NCI-H345 (cell line): ENCODE measurements at places on chromosomes 2 and 18.

- no peak for DNase-seq
Measured at GRCh38 chr2:114424699-114425098, 17.7 kb upstream of the DPP10 start.

DNA sequence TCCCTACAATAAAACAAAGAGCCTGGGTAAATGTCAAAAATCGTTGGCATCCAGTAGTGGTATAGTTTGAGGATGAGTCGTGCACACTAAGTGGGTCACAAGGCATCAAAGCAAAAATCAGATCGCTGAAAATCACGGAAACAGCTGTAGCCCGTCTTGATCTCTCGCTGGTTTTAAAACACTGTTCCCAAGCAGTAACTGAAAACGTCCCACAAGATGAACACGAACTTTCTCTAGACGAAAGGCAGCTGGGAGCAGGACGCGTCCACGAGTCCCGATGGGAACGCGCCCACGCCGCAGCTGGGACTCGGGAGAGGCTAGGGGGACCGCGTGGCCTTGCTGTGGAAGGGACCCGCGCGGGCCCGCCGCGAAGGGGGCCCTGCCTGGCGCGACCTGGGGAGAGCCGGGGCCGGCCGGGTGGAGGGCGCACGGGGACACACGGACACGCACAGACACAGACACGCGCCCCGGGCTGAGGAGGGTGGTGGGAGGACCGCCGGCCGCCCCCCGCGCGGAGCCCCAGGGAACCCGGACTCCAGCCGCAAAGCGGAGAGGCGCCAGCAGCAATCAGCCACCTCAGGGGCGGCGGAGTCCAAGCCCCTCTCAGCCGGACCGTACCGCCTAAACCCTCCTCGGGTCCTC is 651 bp downstream of the STK17B start:
- DNase-seq, result peak; percentile 29

DNA sequence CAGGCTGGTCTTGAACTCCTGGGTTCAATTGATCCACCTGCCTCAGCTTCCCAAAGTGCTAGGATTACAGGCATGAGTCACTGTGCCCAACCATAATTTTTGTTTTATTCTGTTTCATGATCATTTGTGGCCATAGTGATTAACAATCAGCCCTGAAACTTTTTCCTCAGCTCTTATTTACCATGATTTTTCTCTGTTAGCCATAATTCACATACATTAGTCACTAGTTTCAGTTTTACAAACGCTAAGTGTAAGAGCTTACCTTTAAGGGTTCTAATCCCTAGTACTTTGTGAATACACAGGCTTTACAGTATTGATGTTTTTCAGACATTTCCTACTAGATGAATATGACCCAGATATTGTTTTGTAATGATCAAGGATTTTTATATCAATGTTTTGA is 216.1 kb downstream of the DPP4 start:
- DNase-seq, result no peak

- DNase-seq, result no peak
Measured at GRCh38 chr2:227344231-227344630, 19.2 kb downstream of the MFF start.

DNA sequence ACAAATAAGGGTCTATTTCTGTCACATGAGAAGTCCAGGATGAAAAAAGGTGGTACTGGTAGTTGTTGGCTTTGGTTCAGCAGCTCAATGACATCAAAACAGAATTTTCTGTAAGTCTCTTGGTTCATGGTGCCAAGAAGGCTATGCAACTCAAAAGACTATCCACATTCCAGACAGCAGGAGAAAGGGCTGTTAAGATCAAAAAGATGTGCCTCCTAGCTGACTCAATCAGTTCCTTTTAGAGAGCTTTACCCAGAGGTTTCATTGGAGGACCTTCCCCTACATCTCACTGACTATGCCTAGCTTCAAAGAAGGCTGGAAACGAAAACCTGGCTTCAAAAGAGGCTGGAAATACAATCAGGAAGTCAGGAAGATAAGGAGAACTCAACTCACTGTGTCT is 98.0 kb downstream of the DYM start:
- DNase-seq, result no peak

DNA sequence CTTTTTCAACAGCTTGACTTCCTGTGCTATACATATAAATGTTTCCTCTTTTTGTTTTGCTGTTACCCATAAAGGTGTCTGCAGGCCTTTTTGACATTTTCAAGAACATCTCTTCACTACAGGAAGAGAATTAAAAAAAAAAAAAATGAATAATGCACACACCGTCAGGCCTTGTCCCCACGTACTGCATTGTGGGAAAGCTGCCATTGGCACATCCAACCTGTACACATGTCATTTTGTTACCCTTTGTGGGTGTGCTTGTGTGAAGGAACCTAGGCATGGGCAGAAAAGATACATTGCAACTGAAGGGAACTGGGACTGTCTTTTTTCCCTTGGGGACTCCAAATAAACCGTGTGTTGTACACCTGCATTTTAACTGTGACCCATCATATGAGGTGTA is 16.8 kb upstream of the TMEM37 start:
- DNase-seq, result no peak

DNA sequence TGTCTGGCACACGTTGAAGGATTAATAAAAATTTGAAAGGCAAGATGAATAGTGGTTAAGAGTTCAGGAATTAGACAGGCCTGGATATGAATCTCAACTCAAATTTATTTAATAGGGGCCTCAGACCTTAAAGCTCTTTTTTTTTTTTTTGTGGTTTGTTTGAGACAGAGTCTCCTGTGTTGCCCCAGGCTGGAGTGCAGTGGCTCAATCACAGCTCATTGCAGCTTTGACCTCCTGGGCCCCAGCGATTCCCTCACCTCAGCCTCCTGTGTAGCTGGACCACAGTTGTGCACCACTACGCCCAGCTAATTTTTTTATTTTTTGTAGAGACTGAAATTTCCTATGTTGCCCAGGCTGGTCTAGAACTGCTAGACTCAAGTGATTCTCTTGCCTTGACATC is 3.0 kb downstream of the ZRANB3 start:
- DNase-seq, result no peak

GRCh38 chr18:58239879-58240278 is 195.9 kb downstream of the NEDD4L start:
- DNase-seq, result no peak

DNA sequence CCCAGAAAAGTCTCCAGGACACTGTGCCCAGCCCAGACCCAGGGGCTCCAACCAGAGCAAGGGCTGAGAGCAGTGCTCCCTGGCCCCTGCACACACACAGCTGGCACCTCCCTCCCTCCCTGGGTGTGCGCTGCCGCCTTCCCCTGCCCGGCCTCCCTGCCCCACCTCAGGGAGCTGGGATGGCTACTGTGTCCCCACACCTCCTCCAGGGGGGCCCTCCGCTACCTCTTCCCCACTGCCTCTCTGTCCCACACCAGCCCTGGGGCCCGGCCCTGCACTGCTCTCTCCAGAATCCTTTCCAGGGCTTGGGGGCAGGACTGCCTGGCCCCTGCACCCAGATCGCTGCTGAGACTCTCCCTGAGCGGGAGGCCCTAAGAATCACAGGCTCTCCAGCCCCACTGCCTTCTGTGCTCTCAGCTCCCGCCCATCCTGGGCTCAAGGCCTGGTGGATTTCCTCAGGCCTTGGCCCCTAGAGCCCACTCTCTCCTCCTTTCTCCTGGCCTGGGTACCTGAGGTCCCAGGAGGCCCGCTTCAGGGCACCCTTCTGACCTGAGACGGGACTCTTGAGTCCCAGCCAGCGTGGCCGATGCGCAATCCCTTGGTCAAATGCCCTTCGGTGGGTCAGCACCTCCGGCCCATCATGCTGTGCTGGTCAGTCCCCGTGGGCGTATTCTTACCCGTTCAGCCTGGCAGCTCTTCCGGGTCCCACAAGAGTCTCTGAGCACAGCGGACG is 276.8 kb upstream of the HDAC4 start:
- no peak for DNase-seq

- DNase-seq, result no peak
Measured at GRCh38 chr18:36459203-36459602, 161.7 kb downstream of the FHOD3 start.

DNA sequence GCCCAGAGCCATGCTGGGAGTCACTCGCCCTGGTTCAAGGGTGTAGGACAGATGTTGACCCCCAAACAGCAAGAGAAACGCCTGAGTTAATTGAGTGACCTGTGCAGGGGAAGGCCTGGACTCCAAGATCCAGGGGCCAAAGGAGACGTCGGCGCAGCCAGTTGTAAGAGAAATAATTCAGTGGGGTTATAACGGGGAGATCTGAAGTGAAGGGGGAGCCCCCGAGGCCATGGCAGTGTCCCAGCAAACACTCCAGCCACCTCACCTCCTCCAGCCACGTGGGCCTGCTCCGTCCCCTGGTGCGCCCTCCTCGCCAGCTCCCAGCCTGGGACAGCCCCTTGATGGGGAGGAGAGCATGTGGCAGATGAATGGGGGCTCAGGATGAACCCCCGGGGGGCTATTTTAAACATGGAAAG is 130.7 kb upstream of the GPC1 start:
- no peak for DNase-seq

DNA sequence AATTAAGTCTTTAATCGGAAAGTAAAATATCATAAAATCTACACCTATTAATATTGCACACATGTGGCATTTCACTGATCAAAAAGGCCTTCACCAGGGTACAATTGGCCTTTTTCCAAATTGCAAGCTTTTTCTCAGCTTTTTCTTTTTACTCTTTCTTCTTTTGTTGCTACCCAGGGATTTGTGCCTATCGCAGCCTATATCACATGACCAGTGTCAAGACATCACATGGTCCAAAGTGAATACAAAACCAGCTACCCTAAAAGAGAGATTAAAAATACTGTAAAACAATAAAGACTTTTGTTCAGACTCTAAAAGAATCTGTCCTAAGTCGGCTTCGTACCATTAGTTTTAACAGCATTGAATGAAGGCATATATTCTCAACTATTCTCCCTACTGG is 15.0 kb upstream of the OTX1 start:
- no peak for DNase-seq

- no peak for DNase-seq
Measured at GRCh38 chr2:25592766-25593292, 80.5 kb downstream of the DTNB start.

DNA sequence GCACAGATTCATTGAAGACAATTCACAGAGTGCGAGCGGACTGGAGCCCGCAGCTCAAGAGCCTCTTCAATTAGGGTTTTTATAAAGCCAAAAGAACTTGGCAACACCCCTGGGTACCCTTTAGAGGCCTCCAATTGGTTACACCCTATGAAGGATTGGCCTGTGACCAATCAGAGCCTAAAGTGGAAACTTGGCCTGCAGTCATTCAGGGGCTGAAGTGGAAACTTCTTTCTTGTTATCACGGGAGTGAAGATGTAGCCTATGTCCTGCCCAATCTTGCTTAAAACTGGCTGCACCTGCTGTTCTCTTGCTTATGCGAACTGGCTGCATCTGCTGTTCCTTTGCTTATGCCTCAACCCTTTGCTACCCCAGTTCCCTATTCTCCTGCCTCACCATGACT is 1.8 kb upstream of the HJURP start:
- no peak for DNase-seq

DNA sequence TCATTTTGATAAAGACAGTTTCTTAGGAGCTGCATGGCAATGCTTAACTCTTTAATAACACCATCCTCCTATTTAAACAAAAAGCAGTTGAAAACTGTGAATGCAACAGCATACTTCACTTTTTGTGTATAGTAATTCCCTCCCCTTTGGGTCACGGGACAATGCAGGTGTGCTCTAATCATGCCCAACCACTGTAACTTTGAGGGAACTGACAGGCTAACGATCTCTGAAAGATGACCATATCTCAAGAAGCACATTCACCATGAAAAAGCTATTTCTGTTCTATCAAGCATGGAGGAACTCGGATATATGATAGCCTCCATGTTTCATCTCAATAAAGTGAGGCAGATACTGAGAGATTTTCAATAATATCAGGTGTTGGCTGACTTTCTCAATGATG is 81.1 kb upstream of the CD226 start:
- DNase-seq, result no peak

- DNase-seq, result no peak
Measured at GRCh38 chr18:7878265-7879211, 311.4 kb downstream of the PTPRM start.

DNA sequence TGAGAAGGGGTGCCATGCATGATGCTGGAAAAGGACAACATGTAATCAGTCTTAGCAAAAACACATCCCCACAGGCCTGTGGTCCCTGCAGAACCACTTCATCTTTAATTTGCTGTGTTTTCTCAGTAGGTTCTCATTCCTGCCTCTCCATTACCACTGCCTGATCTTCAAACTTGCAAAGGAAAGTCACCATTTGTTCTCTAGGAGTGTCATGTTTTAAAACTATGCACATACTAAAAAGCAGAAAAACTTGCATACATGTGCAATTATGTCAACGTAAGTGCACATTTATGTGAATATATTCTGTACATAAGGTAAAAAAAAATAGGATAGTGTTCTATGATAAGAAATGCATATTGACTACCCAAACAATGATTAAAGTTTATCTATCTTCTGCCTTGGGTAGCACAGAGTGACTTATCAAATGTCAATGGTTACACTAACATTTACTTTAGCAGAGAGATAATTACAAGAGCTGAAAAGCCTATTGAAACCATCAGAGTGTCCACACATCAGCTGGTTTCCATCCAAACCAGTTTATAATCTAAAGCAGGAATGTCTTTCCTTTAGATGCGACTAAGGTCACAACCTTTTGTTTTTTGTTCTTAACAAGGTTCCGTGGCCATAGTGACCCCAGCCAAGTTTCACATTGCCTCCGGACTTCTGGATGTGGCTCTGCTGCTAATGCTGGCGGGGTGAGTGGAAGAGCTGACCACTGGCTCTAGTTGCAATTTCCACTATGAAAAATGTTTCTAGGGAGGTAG is 58.7 kb upstream of the RMDN2 start:
- DNase-seq, result no peak

DNA sequence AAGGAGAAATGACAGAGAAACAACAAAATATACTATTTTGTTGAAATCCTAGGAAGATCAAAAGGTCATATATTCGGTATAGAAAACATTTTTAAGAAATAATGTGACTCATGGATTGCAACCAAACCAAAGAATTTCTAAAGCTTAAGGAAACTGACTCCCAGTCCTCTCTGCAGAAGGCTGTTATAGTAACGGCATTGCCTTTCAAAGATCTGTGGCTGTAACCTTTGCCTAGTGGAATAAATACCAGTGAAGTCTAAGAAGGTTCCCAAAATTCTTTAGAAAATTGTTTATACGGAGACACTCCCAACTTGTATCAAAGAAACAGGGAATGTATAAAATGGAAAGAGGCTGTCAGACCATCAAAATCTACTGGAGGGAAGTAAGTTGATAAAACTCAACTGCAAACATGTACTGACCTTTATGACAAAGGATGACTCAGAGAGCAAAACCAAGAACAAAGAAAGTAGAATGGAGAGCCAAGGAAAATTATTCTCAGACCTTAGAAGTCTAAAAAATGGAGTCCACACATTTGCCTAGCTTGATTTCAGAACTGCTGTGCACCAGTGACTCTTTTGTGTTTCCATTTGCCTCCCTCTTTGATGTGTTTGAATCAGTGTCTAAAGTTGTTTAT is 48.6 kb upstream of the FSIP2 start:
- DNase-seq, result no peak

GRCh38 chr2:84894131-84894586 is 11.3 kb upstream of the TMSB10 start:
- DNase-seq, result peak; percentile 55

- no peak for DNase-seq
Measured at GRCh38 chr18:4510711-4511110, 55.6 kb upstream of the DLGAP1 start.
